ENCODE measurements at places on chromosomes 6 and 20. TPM values are rescaled to one million over a fixed set of nuclear protein-coding genes. Genes with fewer than 3 reads are reported as not detected.

VARS2 gene
- total RNA-seq: 56.3 TPM

BACH2 gene
- total RNA-seq: 12.3 TPM

SLC22A2 gene
- total RNA-seq: not detected

OR2H2 gene
- not detected for total RNA-seq

DNA sequence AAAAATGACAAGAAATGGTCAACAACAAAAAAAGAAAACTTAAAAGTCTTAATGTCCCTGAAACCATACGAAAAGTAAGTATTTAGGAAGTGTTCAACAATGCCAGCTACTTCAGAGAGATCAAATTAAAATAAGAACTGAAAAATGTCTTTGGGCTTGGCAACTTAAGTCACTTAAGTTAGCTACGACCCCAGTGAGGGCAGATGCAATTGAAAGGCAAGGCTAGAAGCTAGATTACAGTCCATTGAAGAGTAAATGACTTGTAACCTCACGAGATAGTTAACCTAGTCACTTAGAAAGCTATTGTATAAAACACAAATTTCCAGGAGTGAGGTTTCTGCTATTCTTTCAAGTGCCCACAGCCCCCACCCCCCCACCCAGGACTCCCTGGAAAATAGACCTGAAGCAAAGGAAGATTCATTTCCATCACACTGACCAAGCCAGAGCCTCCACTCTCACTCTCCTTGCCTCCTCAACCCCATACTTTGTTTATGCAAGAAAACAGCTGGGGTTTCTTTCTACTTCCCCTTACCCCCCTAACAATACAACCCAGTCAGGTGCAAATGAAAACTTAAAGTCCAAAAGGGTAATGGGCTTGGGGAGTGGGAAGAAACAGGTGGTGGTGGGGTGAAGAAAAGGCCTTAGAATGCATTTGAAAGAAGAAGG, 14.6 kb downstream of the RTN4IP1 start:
- no peak for DNase-seq

- no peak for DNase-seq
These were observed 196.2 kb upstream of the THEMIS start for GRCh38 chr6:128097009-128097408.
